ENCODE measurements at places on chromosomes 5 and 9.
A peak's percentile ranks its signal among the peaks of the same experiment; 100 is the strongest.

GRCh38 chr9:76987594-76988200, 31.8 kb upstream of the FOXB2 start:
- DNase-seq = peak; percentile 82

DNA sequence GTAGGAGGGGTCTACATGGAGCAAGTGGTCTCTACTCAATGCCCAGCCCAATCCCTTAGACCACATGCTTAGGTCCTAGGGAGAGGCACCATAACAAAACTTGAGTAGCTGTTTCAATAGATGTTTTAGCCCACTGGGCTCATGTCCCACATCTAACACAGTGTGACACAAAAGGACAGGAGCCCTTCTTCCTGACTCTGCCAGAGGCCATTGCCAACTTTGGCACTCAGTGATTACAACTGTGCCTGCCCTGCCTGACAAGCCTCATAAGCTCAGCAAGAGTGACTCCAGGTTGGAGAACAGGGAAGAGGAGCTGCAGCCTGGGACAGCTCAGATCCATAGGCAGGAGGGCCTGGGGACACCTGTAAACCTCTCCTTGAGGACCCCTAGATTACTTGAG, 230.8 kb downstream of the ENC1 start:
- no peak for DNase-seq

GRCh38 chr9:134875371-134875770, 5.2 kb upstream of the FCN2 start:
- no peak for DNase-seq

DNA sequence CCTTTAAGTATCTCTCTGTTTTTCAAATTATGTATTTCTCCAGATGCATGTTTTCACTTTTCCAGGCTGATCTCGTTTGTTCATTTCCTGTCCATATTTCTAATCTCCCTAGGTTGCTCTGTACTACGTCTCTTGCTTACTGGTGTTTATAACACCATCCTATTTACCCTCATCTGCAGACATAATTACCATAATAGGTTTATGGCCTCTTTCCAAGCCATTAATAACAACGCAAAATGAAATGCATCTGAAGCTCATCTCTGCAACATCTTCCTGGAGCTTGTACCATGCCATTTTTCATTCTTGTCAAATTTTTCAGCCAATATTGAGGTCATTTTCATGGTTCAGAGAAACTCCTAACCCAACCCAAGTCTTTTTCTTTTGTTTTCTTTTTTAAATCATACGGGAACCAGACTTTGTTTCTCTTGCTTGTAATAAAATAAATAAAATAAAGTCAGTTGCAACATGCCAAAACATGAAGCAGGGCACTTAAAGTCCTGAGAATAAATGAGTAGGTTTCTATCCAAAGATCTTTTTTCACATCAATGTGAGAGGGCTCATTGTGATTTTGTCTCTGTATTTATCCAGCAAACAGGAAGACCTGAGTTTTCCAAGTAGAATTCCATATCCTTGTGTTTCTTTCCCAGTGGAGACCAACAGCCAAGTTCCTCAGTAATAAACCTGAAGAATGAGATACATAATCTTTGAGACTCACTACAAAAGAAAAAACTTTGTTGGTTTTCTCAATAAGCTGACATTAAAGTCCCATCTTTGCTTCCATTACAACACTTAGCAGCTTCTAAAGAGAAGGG, 37.0 kb downstream of the DPYSL3 start:
- DNase-seq = no peak

DNA sequence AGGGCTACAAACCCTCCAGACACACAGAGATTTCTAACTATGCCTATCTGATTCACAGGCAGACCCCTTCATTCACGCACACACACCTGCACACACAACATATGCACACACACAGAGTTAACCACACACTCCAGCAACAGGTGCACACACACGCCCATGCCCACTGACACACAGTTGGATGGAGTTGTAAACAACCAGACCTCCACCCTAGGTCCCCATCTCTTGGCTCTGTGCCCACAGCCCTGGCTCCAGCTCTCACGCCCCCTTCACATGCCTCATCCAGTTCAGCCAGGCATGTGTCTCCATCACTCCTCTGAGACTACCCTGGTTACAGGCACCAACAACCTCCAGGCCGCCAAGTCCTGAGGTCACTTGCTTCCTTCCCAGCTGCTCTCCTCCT, 61.1 kb downstream of the PSD2 start:
- peak; percentile 6 for DNase-seq

- DNase-seq = no peak
Observed at GRCh38 chr9:92414566-92414965, 9.7 kb downstream of the OMD start.

DNA sequence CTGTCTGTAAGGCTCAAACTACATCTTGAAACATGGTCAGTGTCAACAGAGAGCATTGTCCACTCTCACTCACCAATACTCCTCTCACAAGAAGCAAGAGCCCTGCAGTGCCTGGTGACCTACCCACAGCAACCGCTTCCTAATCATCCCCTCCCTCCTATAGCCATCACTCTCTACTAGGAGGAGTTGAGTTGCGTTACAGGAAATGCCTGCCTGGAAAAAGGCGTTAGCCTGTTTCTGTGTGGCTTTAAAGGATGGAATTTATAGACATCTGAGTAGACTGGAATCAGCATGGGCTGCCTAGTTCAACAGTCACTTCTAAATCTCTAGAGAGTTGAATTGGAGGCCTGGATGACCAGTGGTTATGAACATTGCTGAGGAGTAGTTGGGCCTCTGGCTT, 108.3 kb upstream of the FER start:
- no peak for DNase-seq

DNA sequence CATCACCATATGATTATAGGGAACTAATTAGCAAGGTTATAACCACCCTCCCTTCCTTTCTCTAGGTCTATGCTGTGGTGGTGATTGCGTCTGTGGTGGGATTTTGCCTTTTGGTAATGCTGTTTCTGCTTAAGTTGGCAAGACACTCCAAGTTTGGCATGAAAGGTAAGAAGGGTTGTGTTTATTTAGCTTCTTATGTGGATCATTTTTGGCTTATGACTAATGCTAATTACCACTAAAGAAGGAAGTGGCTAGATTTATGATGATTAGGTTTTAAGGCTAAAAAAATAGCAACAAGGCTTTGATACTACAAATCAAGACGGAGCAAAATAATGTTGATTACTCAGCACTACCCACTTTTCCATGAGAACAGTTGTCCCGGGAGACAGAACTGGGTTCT, 82.4 kb downstream of the NTRK2 start:
- no peak for DNase-seq

- DNase-seq = no peak
Observed at GRCh38 chr5:144711172-144711571, 540.5 kb downstream of the KCTD16 start.

DNA sequence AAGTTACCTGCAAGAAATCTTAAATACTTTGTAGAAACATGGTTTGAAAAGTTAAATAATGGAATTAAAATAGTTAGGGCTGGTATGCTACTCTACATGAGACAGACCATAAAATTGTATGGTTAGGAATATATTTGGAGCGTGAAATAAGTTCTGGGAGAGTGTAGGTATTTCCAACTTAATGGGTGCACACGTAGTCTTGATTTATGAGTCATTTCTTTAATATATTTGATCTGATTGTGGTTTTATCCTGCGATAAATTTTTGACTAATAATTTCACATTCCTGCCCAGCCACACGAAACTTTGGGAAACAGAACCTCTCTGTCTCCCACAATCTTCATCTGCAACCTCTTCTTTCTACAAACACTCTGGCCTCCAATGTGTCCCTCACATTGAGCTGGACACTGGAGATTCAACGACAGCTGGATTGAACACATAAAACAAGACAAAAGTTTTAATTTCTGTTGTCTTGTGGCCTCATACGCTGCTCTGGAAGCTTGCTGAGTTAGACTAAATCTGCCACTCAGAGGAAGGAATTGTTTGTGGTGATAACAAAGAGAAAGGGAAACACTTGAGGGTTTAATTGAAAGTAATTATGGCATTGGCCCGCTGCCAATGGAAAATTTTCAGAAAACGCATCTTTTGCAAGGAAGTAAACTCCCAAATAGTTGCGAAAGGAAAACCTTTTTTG, 201.8 kb upstream of the ZNF608 start:
- DNase-seq = peak; percentile 12

- peak; percentile 60 for DNase-seq
Observed at GRCh38 chr9:133518200-133518599, 6.6 kb downstream of the MYMK start.

DNA sequence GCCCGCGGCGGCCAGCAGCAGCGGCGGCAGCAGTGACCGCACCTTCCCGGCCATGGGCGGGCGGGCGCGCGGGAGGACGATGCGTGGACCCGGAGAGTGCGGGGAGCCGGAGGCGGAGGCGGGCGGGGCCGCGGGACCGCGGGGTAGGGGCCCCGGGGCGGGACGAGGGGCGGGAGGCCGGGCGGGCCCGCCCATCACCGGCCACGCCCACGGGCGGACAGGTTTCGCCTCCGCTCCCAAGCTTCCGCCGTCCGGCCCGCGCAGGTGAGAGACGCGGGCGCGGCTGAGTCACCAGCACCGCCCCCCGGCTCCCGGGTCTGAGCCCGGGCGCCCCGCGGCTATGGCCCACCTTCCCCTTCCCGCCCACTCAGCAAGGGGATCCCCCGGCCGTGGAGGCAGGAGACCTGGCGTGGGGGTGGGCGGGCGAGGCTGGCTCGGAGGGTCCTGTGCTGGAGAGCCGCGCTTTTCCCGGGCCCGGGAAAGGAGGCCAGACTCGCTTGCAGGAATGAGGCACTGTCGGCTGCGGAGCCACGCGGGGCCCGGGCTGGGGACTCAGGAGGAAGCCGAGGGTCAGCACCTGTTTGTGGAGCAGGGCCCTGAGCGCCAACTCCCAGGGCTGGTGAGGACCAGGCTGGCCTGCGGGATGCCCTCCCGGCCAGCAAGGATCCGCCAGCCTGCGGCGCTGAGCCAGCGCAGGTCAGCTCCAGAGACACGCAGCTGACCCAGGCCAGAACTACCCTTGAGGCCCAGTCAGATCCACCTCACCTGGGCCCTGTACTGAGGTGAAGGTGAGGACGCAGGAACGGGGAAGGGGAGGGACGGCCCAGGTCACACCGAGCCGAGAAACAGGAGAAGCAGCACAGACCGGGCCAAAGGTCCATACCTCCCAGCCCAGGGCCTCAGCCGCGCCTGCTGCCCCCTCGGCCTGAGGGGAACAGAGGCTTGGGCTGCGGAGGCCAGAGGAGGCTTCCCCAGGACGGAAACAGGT, at the start of gene ENTPD2:
TSS of gene ENTPD2 (minus strand) at position 118 of the 988 bp plus-strand sequence. CDS start at position 54, 64 bp downstream.
- peak; percentile 31 for DNase-seq

DNA sequence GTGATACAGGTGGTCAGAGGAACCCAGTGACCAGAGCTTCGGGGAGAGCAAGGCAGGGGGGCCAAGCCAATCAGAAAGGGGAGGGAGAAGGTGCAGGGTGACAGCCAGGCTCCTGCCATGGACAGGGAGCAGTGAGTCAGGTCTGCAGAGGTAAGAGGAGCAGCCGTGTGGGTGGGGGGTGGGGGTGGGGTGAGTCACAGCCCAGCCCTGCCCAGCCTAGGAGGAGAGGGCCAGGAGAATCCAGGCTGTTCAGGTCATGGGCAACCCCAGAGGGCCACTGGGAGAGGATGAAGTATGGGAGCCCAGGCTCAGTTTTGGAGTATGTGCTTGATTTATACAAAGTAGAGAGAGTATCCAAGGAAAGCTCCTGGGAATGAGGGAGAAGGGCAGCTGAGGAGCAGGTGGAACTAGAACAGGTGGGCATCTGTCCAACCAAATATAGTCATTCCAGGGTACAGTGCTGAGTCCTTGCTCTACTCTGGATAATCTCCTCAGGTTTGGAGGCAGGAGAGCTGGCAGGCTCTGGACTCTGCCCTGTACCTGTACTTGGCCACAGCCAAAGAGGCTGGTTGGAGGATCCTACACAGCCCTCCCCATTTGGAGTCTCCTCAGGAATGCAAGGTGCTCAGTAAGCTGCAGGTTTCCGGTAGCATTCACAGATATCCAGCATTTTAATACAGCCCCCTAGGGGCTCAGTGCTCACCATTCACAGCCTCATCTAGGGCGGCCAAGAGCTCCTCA, 1.6 kb downstream of the HBEGF start:
- DNase-seq = no peak

Data from DMS153 (cell line).